ENCODE measurements at places on chromosomes 3 and 15.

GRCh38 chr3:117914540-117915100 is 1120.0 kb downstream of the IGSF11 start:
- DNase-seq: no peak

- no peak for DNase-seq
Observed at GRCh38 chr3:11400213-11400612, 128.0 kb downstream of the ATG7 start.

DNA sequence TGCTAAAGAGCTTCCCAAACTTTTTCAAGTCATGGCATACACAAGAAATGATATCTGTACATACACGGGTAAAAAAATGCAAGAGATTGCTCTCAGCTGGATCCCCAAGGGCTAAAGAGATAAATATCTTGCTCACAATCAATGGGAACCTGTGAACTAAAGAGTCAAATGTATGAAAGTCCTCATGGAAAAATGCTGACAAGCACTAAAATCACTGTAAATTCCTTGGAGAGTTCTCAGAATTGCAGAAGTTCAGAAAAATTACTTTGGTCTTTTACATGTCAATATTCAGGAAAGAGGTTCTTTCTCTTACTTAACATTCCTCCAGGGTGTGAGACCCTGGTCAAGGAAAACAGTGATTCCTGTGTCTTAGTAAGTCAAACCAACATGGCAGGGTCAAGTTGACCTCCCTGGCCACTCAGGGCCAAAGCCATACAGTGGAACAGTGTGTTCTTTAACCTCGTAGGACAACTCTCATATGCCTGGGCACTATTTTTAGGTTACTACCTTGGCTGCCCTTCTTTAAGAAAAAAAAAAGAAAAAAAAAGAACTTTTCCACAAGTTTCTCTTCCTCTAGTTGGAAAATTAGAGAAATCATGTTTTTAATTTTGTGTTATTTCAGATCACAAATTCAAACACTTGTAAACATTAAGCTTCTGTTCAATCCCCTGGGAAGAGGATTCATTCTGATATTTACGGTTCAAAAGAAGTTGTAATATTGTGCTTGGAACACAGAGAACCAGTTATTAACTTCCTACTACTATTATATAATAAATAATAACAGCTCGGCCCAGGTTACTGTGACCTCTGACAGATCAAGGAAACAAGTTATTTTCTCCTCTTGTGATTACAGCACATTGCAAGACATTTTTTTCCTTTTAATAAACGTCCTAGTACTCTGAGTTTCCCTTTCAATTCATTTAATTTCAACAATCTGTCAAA is 12.5 kb downstream of the SSR3 start:
- no peak for DNase-seq

DNA sequence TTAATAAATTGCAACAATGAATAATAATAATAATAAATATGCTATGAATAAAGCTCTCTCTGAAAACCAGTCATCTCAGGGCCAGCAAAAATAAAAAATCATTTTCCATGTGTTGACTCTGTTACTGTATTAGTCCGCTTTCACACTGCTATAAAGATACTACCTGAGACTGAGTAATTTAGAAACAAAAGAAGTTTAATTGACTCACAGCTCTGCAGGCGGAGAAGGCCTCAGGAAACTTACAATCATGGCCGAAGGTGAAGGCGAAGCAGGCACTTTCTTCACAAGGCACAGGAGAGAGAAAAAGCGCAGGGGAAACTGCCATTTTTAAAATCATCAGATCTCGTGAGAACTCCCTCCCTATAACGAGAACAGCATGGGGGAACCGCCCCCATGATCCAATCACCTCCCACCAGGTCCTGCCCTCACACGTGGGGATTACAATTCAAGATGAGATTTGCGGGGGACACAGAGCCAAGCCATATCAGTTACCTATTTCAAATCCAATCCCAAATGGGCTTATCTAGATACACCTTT is 224.1 kb downstream of the IGSF11 start:
- DNase-seq: no peak

GRCh38 chr3:49650637-49651036 is 23.5 kb upstream of the APEH start:
- DNase-seq: no peak

DNA sequence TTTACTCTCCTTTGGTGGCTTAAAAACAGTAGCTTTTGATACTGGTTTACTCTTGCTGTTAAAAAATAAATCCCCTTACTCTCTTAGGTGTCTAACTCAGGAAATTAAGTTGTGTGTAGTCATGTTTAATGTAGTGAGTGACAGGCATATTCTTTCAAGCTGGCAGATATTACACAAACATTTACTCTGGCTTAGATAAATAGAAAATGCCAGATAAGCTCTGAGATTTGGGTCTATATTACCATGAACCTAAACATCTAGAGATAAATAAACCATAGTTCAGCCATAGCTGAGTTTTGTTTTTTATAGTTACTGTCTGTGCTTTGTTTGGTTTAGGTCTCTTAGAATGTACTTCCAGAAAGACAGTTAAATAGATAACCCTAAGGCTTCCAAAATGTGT is 2.4 kb downstream of the SEMA6D start:
- no peak for DNase-seq

GRCh38 chr3:176631165-176631564 is 566.1 kb downstream of the TBL1XR1 start:
- DNase-seq: no peak

- DNase-seq: no peak
Observed at GRCh38 chr15:63940966-63941620, 105.2 kb downstream of the DAPK2 start.

GRCh38 chr3:12097971-12098370 is 60.7 kb downstream of the TIMP4 start:
- no peak for DNase-seq

DNA sequence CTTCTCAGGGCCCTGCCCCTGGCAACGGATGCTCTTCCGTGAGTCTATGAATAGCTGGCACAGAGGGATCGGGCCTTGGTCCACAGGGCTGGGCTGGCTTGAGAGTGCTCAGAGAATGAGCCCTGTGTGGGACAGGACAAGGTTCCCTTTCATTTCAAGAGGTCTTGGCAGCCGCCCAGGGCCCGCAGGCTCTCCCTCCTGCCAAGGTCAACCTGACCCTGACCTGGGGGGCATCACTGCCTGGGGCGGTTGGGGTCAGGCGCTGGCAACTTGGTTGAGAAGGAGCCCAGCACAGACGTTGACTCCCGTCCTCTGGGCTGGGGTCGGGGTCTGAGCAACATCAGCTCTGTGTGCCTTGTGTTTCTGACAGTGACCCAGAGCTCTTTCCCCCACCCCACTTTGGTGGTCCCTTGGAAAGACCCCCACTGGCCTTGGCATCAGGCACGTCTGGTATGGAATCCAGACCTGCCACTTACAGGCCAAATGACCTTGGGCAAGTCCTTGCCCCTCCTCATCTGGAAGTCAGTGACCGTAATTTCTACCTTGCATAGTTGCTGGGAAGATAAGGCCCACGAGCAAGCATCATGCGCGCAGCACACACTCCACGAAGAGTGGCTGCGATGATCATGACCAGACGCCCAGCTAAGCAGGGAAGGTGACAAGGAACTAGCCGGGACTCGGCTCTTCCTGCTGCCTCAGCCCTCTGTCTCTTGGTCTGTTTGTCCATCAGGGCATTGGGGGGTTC is 36.4 kb downstream of the EPHB3 start:
- DNase-seq: no peak

DNA sequence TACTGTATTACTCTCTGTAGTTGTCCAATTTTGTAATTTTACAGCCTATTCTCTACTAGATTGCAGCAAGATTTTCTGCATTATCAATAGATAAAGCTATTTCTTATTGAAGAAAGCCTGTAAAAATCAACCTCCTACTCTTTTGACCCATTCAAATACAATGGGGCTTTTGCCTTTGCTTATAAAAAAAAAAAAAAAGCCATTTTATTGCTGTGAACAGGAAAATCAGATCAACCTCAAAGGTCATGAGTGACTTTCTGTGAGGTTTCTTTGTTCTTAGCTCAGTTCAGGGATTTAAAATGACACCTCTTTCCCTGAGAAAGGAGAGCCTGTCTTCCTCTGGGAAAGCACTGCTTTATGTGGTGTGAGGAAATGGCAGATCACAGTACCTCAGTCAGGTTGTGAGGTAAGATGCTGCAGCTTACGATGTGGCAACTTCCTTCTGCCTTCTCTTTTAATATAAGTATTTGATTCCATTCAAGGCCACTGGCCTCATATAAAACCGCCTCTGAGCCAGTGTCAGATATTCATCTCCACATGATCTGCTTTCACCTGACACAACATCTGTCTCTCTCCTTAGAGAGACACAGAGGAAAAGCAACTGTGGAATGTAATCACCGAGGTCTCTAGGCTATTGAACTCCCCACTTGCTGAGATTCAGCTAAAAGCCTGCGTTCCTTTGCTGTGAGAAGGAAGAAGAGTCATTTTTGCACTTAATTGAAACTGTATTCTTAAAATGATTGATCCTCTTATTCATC is 161.5 kb upstream of the MB21D2 start:
- DNase-seq: no peak

DNA sequence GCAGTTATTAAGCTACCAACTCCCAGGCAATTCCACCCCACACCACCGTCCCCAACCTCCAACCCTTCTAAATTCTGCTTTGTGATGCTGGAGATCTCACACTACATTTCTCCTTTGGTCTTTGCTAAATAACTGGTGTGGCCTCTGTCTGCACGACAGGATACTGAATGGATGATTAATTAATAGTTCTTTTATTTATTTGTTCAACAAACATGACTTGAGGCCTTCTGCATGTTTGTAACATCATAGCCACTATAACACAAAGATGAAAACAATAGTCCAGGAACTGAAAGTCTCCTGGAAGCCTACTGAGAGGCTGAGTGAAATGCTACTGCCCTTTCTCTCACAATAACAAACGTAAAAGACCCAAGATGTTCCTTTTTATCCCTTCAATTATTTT is 609.5 kb upstream of the UBE2E2 start:
- DNase-seq: no peak

DNA sequence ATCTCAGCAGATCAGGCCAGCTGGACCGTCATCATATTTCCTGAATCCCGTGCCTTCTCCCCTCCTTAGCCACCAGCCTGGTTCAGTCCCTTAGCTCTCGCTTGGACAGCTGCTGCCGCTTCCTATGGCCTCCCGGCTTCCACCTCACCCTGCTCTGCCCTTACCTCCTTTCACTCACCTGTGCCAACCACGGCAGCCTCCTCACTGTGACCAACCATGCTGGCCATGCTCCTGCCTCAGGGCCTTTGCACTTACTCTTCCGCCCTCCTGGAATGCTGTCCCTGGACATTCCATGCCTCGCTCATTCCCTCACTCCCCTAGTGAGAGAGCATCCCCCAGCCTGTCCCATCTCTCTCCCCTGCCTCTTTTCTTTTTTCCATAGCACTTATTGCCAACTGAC is 19.2 kb downstream of the GRIP2 start:
- no peak for DNase-seq

DNA sequence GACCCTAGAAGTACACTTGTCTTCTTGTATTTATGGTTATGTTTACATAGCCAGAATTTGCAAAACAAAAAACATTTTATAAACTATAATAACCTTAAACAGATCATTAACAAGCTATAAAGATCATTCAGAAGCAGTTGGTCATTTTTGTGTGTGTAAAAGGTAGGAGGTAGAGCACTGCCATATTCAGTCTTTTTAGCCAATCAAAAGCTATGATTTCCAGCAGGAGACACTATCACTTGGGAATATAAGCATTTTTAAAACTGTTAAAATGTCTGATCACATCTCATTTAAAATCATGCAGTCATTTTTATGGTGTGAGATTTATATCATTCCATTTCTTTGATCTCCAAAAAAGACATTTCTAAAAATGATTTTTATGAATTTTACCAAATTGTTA is 42.6 kb upstream of the ATP2C1 start:
- no peak for DNase-seq

- no peak for DNase-seq
Observed at GRCh38 chr3:65767551-65767950, 271.2 kb downstream of the MAGI1 start.

- no peak for DNase-seq
Observed at GRCh38 chr15:41535544-41535943, 8.5 kb downstream of the RPAP1 start.

DNA sequence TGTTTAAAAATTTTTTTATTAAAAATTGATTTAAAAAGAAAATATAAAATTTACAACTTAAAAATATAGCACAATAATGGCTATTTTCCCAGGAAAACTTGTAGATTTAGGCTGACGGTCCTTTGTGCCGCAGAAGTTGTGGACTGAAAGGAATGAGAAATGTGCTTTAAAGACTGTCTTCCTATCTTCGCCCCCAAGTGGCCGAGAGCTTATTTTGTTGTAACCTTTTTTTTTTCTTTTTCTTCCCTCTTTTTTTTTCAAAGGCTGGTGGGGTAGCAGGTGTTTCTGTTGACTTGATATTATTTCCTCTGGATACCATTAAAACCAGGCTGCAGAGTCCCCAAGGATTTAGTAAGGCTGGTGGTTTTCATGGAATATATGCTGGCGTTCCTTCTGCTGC is 15.5 kb downstream of the SLC25A26 start:
- DNase-seq: no peak

DNA sequence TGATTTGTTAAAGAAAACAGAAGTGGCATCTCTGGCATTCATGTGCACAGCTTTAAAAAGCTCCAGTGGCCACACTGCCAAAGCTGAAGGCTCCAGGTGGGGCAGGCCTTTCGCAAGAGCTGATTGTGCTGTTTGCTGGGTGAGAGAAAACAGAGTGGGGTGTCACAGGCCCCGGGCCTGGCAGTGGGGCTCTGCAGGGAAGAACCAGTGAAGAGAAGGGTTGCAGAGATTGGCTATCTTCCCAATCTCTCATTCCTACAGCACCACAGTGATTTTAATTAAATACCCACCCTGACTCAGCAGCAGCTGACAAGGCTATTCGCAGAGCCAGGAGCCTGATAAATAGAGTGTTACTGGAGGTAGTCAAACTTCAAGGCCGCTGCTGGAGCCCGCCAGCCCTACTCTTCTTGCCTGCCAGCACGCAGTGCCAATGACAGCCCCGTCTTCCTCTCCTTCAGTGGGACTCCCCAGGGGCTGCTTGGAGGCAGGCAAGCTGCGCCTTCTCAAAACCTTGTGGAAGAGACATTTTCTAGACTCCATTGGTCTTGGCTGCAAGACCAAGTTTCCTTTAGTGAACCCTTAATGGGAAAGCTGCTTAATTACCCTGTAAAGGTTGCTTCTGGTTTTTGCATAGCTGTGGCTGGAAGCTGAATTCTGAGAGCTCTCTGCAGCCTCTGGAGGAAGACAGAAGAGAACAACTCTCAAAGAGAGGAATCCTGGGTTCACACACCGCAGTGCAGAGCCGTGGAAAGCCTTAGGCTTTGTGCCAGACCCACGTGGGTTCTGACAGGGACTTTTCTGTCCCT is 225.8 kb upstream of the SLCO3A1 start:
- no peak for DNase-seq
